ENCODE measurements at places on chromosomes 11 and 22.

- no peak overlapping the region for H3K4me3 ChIP-seq
- H3K36me3 ChIP-seq: no peaks in the 10 kb centered on the region
- H3K27ac ChIP-seq: no peak overlapping the region
- no peaks in the 10 kb centered on the region for H3K4me1 ChIP-seq
- no peaks in the 10 kb centered on the region for H3K27me3 ChIP-seq
Measured at GRCh38 chr11:4197112-4197511, 102.5 kb downstream of the RRM1 start.

GRCh38 chr11:58121096-58121495, 4.2 kb downstream of the OR9I1 start:
- H3K4me3 ChIP-seq: no peak overlapping the region
- H3K36me3 ChIP-seq: no peaks in the 10 kb centered on the region
- H3K4me1 ChIP-seq: no peaks in the 10 kb centered on the region
- no peak overlapping the region for H3K27ac ChIP-seq

DNA sequence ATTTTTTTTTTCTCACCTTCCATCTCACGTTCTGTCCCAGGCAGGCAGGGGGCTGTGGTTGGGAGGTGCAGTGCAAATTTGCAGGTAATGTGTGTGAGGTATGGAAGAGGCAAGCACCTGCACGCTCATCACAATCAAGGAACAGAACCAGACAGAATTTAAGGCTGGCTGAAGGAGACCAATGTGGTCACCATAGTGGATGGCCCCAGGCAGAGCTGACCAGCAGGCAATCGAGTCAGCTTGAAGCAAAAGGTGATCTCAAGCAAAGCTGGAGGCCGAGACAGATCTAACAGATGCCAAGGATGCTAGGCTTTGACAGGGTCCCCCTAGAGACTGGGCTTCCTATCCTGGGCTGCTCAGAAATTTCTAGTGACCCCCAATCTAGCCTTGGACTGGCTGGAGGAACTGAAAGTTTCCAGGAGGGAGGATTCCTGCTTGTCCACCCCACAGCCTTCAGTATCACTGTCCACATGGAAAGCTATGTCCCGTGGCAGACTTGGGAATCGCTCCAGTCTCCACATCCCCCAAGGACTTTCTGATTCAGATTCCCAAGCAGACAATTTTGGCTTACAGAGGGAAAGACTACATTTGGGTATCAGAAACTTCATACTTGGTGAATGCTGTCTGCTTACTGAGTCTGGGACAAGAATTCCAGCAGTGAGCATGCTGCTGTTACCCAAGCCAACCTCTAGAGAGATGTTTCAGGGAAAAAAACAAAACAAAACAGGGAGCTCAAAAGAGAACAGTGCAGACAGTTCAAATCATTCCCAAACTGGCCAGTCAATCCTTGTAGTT, 9.0 kb upstream of the MICAL3 start:
- H3K27ac ChIP-seq: no peak overlapping the region
- DNase-seq: no peak
- no peaks in the 10 kb centered on the region for H3K4me1 ChIP-seq
- no peaks in the 10 kb centered on the region for H3K27me3 ChIP-seq
- no peak overlapping the region for H3K4me3 ChIP-seq

DNA sequence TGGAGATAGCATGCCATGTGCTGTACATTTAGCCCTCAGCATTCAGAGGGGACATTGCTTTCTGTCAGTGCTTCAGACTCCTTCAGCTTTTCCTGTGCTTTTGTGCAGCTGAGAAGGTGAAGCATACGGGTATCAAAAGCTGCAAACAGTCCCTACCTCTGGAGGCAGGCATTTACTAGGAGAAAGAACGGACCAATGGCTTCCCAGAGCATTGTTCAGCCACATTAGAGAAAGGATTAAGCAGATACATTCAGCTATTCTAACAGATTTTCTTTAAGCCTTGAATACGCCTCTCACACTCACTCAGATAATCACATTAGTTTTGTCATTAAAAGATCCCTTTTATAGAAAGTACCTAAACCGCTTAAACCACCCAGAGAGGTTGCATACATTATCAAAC, 80.7 kb upstream of the FAM181B start:
- no peak overlapping the region for H3K27ac ChIP-seq
- H3K36me3 ChIP-seq: no peaks in the 10 kb centered on the region

Measured in naive thymus-derived CD4-positive, alpha-beta T cell (primary cell).